A549 treated with DMSO at 1 μM for 4 hours (cell line): ENCODE measurements at places on chromosomes 2 and 18. TPM values are rescaled to one million over a fixed set of nuclear protein-coding genes. Genes with fewer than 3 reads are reported as not detected.

The SERPINB12 gene
- not detected in 5 replicates for total RNA-seq

The PPP1R1C gene
- total RNA-seq, result 1.8 to 4.7 TPM (median 2.0 TPM) in 5 replicates

The KLHL29 gene
- total RNA-seq, result 3.4 to 5.1 TPM (median 4.4 TPM) in 5 replicates

The GREB1 gene
- total RNA-seq, result 2.4 to 3.7 TPM (median 3.2 TPM) in 5 replicates

The TIGD1 gene
- 4.7 to 5.9 TPM (median 5.4 TPM) in 5 replicates for total RNA-seq

The SPP2 gene
- total RNA-seq, result not detected in 5 replicates

The FOXD4L1 gene
- 0.31 to 0.87 TPM (median 0.33 TPM) in 5 replicates for total RNA-seq

The LYPD1 gene
- 15.1 to 20.5 TPM (median 18.2 TPM) in 5 replicates for total RNA-seq

The BOLA3 gene
- 121 to 158 TPM (median 132 TPM) in 5 replicates for total RNA-seq

The AMER3 gene
- total RNA-seq, result not detected in 5 replicates
